ENCODE measurements at places on chromosomes 5 and 9. TPM values are rescaled to one million over a fixed set of nuclear protein-coding genes. Genes with fewer than 3 reads are reported as not detected.

GRCh38 chr9:5939530-5939929 is 48.8 kb downstream of the MLANA start:
- no peak for DNase-seq

GRCh38 chr9:21473236-21473635 is 8.9 kb downstream of the IFNE start:
- no peak for DNase-seq

DNA sequence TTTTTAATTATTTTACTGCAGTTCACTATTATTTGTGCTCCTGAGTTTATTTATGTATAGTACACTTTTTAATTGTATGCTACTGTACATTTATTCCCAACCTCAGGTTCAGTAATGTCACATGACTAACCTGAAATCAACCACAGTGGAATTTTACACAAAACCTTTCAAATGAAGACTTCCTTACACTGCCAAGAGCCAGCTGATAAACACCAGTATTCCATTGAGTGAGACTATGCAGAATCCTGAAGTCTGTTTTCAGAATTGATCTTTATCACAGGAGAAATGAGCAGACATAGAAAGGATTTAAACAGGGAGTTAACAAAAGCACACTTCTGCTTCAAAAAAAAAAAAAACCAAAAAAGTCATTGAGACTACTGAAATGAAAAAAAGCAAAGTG is 219.5 kb downstream of the PRR16 start:
- no peak for DNase-seq

DNA sequence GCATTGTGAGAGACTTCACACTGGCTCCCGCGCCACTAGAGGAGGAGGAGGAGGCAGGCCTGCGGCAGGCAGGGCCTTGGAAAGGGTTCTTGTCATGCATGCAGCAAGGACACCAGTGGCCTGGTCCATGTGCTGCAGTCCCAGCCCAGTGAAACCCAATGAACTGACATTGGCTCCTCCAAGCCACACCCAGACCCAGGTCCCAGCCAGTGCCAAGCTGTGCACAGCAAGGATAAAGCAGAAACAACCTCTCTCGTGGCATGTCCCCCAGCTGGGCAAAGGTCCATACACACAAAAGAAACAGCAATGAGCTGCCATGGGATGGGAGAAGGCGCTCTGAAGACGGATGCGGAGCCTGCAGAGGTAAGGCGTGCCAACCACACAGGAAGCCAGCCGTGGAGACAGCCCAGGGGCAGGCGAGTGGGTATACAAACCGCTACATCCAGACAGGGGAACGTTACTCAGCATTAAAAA is 89.2 kb downstream of the SEMA4D start:
- no peak for DNase-seq

GRCh38 chr9:109717342-109717741 is 62.7 kb upstream of the PALM2AKAP2 start:
- no peak for DNase-seq

GRCh38 chr5:135964670-135965320 is 10.0 kb upstream of the LECT2 start:
- DNase-seq, result no peak

GRCh38 chr5:61089351-61089750 is 72.9 kb downstream of the SMIM15 start:
- no peak for DNase-seq

DNA sequence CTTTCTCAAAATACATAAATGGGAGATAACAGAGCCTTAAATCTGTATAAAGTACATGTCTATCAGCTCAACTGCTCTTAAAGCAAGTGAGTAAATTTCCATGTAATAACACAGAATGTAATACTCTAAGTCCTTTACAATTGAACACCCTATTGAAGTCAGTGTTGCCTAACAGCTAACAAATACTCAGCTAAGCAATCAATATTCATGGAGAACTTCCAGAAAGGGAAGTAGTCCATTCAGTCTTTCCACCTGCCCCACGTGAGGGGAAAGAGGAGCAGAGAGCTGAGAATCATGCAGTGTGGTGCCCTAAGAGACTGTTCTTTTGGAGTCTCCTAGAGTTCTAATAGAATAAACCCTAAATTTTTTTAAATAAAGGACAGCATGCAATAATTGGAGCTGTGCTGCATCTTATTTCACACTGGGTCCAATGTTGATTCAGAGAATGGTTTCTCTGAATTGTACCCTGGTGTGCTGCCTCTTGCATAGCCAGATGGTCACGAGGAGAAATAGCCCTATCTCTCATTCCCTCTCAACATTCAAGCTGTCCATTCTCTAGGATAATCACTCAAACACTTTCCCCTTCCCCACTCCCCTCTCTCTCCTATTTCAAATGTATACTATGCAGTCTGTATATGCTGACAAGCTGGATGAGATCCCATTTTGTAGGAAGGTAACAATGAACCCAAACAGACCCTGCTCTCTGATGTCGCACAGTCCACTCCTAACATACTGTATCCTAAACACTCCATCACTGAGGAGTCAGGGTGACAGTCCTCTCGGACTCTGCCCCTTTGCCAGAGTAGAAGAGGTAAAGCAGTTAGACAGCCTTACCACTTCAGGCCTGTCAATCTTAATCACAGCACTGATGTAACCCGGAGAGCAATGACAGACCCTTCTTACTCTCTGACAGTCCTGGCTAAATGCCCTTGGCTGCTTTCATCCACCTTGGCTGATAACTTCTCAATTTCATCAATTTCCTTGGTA is 134.8 kb downstream of the EPB41L4A start:
- no peak for DNase-seq

- no peak for DNase-seq
Measured at GRCh38 chr5:148696187-148697036, 42.1 kb upstream of the HTR4 start.

ANKRD33B gene
- total RNA-seq, result 0.83 TPM

PCDHGB3 gene
- total RNA-seq, result 0.19 TPM

CDKN2B gene
- total RNA-seq, result 23.3 TPM

TTF1 gene
- total RNA-seq, result 12.7 TPM

Data from osteocyte (in vitro differentiated cells).